CD8-positive, alpha-beta memory T cell (primary cell): ENCODE measurements at places on chromosomes 11 and 22.

- no peak for DNase-seq
Observed at GRCh38 chr11:111455291-111456085, 56.7 kb downstream of the BTG4 start.

DNA sequence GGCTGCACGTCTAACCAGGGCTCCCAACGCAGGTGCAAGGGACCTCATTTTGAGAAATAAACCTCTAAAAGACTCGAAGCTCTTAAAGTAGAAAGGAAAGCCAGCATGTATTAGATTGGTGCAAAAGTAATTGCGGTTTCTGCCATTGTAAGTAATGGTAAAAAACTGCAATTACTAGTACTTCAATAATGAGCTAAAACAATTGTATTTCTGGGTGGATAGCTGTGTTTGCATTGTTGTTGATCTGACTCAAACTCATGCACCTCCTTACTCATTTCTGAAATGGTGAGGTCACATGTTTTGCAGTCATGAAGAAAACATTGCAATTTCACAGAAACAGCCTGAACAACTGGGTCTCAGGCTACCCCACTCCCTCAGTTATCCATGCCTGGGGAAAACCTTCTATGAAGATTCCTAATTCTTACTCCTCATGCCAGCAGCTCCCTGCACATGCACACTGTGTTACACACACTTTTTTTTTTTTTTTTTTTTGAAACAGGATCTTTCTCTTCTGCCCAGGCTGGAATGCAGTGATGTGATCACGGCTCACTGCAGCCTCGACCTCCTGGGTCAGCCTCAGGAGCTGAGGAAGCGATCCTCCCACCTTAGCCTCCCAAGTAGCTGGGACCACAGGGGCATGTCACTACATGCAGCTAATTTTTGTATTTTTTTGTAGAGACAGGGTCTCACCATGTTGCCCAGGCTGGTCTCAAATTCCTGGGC, 24.6 kb downstream of the VWCE start:
- DNase-seq: no peak

- no peak for DNase-seq
Observed at GRCh38 chr22:39361496-39361895, 11.7 kb downstream of the SYNGR1 start.

- DNase-seq: no peak
Observed at GRCh38 chr11:134752964-134753770, 341.1 kb upstream of the B3GAT1 start.

DNA sequence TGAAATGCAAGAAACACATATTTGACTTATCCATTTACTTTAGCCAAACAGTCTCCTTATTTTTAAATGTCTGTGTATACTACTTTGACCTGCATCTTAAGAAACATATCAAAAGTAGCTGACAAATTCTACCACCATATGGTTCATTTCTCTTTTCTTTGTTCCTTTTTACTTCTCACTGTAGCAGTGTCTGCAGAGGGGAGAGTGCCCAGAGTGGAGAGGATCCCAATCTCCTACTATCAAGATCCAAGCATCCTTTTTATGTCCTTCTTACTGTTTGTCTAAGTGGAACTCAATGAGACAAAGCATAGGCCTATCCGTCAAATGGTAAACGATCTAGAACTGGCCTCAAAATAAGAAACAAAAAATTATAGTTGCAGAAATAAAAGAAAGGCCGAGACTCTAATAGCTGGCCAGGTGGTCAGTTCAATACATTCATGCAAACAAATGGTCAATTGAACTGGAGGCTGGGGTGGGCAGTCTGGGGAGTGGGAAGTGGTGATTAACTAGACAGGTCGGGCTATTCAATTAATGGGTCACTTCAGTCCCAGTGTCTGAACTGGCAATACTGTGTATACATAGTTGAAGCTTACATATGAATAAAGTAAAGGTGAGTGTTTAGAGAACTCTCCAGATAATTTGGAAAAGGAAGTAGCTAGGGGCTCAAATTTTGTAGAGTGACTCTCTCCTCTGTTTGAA, 149.1 kb downstream of the MAML2 start:
- DNase-seq: no peak

- no peak for DNase-seq
Observed at GRCh38 chr11:35235498-35235897, 96.5 kb downstream of the CD44 start.

DNA sequence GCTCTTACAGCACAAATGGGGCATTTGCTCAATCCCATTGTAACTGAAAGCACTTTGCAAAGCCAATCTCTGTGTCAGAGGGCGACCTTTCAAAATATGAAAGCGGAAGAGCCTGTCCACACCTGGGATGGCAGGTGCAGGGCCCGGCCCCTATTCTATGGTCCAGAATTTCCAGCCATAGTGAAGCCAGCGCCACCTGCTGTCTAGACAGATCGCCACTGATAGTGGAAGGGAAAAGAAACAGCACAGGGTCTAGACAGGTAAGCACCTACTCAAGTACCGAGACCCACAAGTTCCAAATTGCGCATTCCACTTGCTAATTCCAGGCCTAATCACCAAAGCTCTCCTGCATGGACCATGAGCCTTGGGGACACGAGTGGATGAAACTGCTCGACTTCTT, 141.4 kb downstream of the NTM start:
- DNase-seq: no peak

DNA sequence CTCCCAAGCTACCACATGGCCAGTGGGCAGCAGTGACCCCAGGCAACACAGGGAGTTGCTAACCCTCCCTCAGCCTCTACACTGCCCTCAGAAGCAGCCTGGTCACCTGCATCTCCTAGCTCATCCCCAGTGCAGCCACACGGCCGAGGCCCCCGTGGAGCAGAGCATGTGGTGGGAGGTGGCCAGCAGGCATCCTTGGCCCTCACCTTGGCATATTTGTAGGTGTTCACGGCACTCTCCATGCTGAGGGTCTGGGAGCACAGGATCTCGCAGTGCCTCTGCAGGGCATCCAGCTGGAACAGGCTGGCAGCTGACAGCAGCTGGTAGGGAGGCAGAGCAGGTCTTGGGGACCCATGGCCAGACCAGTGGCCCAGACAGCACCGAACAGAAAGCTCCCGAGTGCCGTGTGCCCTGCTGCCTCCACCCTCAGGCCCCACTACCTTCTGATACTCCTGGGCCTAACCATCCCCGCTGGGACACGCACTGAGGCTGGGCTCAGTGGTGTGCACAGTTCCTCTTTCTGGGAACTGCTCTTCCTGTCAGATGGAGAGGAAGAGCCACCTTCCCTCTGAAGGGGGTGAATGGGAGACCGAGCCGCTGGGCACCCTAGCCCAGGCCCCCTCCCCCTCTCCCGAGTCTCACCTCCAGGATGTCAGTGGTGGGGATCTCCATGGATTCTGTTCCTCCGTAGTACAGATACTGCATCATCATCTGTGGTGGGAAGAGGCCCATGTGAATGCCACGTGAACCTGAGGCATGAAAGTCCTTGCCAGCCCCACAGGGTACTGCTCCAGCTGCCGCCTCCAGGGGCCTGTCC, 48.8 kb downstream of the NAT10 start:
- no peak for DNase-seq

DNA sequence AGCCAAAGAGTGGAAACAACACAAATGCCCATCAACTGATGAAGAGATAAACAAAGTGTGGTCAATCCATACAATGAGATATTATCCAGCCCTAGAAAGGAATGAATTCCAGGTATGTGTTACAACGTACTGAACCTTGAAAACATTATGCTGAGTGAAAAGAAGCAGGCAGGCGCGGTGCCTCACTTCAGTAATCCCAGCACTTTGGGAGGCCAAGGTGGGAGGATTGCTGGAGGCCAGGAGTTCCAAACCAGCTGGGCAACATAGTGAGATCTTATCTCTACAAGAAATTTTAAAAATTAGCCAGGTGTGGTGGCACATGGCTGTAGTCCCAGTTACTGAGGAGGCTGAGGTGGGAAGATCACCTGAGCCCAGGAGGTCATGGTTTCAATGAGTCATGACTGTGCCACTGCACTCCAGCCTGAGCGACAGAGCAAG, 24.6 kb upstream of the TESMIN start:
- peak; percentile 15 for DNase-seq

DNA sequence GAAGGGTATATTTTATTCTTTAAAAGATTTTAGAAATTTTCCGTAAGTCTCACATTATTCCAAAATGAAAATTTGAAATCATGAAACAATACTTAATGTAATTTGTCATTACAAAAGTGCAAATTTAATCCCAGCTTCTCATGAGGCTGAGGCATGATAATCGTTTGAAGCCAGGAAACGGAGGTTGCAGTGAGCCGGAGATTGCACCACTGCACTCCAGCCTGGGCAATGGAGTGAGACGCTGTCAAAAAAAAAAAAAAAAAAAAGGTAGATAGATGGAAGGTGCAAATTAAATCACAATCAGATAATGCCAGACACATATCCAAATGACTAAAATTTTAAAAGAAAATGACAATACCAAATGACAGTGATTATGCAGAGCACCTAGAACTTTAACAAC, 644.2 kb downstream of the FAM181B start:
- DNase-seq: no peak

DNA sequence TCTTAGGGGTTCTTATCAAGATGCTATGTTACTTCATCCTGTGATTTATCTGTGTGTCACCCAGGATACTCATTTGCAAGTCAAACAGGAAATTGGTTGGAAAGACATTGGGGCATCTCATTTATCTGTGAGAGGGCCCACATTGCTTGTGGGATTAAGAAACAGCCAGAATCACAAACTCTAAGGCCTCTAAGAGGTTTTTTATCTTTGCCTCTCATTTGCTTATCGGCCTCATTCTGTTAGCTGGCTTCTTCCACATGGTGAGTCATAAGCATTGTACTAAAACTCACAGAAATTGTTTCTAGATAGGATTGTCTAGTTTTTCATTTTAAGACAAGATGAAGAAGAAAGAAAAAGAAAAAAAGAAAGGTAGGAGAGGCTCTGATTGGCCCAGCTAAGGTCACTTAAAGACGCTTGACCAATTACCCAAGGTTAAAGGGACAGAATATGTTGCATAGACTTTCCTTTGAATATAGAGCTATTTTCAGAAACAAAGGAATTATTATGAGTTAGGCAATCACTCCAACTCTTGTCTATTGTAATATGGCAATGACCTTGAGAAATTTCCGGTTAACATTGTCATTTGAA, 121.9 kb downstream of the ARHGAP42 start:
- no peak for DNase-seq

GRCh38 chr11:122895563-122895962, 13.0 kb downstream of the JHY start:
- DNase-seq: no peak

DNA sequence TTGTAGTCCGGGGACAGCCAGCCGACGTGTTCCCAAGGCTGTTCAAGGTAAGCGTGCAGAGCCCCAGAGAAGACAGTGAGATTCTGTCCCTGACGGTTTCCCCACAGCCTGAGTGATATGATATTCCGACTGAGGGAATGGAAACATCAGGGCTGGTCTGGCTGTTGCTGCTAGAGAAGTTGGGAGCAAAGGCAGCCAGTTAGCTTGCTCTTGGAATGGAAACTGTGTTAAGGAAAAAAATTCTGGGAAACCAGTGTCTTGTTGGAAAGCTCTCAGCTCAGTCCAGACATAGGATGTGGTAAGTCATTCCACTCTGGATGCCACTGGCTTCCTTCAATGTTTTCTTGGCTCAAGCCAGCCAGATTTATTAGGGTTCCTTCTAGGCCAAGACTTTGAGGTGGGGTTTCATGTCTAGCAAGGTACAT, 8.8 kb downstream of the CRY2 start:
- DNase-seq: no peak

DNA sequence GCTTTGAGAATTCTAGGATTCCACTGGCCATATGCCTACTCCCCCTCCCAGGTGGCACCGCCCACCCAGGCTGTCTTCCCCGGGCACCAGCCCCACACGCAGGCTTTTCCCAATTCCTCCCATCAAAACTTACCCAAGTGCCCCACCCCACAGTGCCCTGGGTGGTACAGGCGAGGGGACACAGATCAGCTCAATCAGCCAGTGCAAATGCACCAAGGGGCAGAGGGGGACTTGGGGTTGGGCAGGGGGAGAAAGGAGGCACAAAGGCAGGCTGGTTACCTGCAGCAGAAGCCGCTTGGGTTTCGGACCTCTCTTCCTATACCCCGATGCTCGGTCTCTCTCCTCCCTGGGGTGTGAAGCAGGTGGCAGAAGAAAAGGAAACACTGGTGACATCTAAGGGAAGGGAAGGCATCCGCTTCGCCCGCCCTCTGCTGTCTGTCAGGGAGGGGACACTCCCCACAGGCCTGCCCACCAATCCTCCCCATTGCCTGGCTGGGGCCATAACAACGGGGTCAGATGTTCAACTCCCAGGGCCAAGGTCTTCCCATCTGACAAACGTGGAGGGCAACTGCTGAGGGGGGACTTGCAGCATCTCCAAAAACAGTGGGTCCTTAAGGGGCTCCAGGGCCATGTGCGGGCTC, 14.0 kb downstream of the CBX7 start:
- no peak for DNase-seq

DNA sequence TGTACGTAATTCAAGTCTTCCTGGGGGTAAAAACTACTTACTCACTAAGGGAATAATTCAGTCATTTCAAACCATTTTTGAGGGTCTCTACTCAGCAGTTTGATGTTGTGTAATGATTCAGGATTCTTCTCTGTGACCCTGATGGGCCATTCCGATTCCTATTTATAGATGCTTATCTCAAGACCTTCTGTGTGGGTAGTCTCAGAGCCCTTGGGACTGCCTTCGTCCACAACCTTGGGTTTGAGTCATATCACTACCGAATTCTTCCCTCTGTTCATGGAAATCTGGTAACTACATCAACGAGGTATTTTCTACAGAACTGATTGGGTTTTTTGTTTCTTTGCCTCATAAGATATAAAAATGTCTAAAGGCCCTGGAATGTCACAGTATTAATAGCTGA, 14.3 kb upstream of the CBX6 start:
- DNase-seq: no peak

GRCh38 chr11:60918939-60919265, 4.9 kb downstream of the TMEM109 start:
- no peak for DNase-seq

GRCh38 chr11:12673601-12673923, 659 bp upstream of the TEAD1 start:
- no peak for DNase-seq

- no peak for DNase-seq
Observed at GRCh38 chr22:29477723-29478318, 2.2 kb upstream of the NEFH start.

GRCh38 chr22:29251981-29252911, 15.5 kb downstream of the RHBDD3 start:
- no peak for DNase-seq

GRCh38 chr22:23579870-23580575, at the start of gene IGLL1:
IGLL1 (minus strand) TSS chr22:23580290; CDS start chr22:23580190, 100 bp downstream.
- no peak for DNase-seq

DNA sequence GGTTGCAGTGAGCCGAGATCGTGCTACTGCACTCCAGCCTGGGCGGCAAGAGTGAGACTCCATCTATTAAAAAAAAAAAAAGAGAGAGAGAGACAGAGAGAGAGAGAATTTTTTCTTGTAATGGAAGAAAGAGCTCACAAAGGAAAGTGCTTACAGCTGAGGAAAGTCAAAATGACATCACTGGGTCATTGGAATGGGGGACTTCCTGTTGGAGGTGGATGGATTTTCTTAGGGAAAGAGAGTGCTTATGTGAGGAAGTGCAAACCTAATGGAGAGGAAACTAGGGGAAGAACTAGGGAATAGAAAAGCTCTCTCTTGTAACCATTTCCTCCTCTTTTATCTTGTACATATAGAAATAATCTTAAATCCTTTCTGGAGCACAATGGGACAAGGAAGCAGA, 6.3 kb upstream of the PIWIL4 start:
- no peak for DNase-seq

GRCh38 chr11:8006349-8006977, 19.3 kb downstream of the EIF3F start:
- DNase-seq: peak; percentile 11
